ENCODE measurements at places on chromosomes 3 and 15. TPM values are rescaled to one million over a fixed set of nuclear protein-coding genes. Genes with fewer than 3 reads are reported as not detected.

DNA sequence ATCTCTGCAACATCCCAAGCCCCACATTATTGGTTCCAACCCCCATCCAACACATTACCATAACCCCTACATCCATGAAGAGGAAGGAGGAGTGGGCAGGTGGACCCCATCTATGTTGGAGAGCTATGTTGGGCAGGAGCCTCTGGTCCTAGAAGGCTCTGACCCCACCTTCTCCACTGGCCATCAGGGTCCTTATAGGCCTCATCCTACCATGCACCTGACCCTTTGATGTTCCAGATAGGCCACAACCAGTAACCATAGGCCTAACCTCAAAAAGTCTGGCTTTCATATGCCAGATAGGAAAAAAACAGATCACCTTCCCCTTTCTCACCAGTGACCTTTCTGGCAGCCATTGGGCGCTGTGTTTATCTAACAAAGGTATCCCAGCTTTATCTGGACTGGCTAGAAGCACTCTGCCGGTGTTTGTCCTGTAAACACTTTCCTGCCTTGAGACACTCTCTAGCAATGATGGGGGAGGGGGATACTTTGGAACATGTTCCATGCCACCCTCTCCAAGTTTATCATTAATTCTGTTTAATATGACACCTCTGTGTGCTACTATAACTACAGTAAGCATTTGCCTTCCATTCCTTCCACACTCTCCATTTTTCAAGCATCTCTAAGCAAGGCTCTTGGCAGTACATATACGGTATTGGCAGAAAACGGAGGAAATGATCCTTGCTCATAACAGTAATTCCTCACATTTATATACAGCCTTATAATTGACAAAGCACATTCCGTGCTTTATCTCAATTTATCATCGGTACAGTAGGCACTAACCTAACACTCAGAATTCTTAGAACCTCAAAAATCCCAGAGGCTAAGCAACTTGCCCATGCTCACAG lies 377.1 kb downstream of the VPS13C start:
- H3K27me3 ChIP-seq: no peaks in the 10 kb centered on the region
- peaks cover 7% of the 10 kb centered on the region for H3K4me1 ChIP-seq
- H3K27ac ChIP-seq: no peak overlapping the region
- no peak overlapping the region for H3K4me3 ChIP-seq
- no peaks in the 10 kb centered on the region for H3K36me3 ChIP-seq
- DNase-seq: no peak

GRCh38 chr3:59425942-59426341 lies 376.1 kb upstream of the CFAP20DC start:
- no peaks in the 10 kb centered on the region for H3K4me1 ChIP-seq
- H3K4me3 ChIP-seq: no peak overlapping the region
- H3K36me3 ChIP-seq: no peaks in the 10 kb centered on the region

DNA sequence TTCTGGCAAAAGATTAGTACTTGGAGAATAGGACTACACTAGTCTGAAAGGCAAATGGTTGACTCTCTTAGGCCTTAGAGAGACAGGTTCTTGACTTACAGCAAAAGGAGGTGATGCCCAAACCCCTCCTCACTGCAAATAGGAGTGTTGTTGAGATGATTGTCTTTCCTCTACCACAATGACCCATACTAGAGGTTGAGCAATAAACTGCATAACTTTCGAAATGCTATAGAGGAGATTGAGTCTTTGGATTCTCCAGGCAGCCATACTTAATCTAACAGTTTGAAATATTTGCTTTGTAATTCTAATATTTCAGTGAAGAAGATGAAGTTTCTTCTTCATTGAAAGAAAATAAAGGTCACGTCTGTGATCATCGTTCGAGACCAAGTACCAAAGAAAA lies 498.5 kb upstream of the GBE1 start:
- no peaks in the 10 kb centered on the region for H3K36me3 ChIP-seq
- no peak overlapping the region for H3K4me3 ChIP-seq
- no peak overlapping the region for H3K27ac ChIP-seq
- no peak for DNase-seq
- H3K4me1 ChIP-seq: peaks cover 5% of the 10 kb centered on the region

Gene CHDH
- total RNA-seq: 10.3 TPM

Gene OR5K2
- not detected for total RNA-seq

DNA sequence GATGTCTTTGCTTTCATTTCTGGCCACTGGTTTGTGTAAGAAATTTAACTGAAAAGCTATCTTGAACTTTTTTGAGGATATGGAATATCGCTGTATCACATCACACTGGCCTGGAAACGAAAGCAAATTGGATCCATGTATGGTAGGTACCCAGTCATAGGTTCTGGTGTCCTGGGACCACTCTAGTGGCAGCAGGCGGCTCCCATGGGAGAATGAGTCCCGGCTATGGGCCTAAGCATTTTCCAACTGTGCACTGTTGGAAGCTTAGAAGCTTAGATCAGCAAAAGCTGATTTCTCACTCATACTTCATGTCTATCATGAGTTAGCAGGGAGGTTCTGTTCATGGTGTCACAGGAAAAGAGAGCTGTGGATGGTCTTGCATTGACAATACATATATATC lies 323.2 kb downstream of the PLCL2 start:
- no peak overlapping the region for H3K27ac ChIP-seq
- no peaks in the 10 kb centered on the region for H3K4me1 ChIP-seq
- no peaks in the 10 kb centered on the region for H3K27me3 ChIP-seq
- H3K4me3 ChIP-seq: no peak overlapping the region

DNA sequence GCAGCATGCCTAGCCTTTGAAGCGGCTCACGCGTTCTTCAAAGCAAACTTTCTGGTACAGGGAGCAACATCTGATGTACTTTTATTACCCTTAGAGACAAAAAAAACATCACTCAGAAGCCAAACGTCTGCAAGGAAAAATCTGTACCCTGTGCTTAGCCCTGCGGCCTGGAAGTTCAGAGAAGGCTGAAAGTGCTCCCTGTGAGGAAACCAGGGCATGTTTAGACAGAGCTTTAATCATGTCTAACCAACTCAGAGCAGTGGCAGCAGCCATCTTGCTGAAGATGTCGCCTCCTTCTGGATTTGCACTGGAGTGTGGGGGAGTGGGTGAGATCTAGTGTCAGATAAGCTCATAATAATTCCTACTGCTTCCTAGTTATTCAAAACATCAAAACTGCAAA lies 170.4 kb downstream of the P3H2 start:
- H3K4me3 ChIP-seq: no peak overlapping the region
- no peak overlapping the region for H3K27ac ChIP-seq
- H3K4me1 ChIP-seq: no peaks in the 10 kb centered on the region
- DNase-seq: no peak

DNA sequence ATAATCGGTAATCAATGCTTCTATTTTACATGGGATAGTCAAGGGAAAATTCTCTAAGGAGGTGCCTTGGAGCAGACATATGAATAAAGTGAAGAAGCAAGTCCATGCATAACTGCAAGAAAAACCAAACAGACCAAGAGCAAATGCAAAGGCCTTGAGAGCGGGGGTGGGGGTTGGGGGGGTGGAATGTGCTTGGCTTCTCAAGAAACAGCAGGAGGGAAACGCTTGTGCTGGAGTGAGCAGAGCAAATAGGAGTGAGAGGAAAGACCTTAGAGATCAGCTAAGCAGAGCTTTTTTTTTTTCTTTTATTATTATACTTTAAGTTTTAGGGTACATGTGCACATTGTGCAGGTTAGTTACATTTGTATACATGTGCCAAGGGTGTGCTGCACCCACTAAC lies 260.8 kb downstream of the ARPP21 start:
- no peaks in the 10 kb centered on the region for H3K4me1 ChIP-seq
- H3K27ac ChIP-seq: no peak overlapping the region
- H3K36me3 ChIP-seq: no peaks in the 10 kb centered on the region
- no peak overlapping the region for H3K4me3 ChIP-seq
- no peak for DNase-seq

Gene SCN11A
- total RNA-seq: 0.10 TPM

DNA sequence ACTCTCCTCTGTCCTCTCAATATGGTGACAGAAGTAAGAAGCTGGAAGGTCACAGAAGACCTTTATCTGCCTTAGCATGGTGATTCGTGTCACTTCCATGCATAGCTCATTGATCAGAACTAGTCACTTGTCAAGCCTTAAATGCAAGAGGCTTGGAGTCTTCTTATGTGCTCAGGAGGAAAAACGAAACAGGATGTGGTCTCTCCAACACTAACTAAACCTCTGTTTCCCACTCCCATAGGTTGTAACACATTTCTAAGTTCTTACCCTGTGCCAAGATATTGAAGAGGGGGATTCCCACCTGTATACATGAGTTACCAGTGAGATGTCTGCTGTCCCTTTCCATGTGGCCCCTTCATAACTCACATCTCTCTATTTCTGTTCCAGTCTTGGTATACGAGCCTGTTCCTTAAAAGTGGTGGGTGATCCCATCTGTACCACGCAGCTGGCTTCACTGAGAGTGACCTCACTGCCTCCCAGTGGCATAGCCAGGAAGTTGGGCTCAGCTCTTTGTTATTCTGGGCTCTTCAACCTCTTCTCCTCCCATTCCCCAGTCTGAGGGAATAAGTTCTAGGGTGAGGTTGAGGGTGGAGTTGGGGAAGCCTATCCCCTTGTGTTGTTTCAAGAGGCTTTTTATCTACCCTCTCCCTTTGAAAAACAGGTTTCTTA lies 203.2 kb upstream of the PPP2R3A start:
- H3K36me3 ChIP-seq: no peaks in the 10 kb centered on the region
- no peak for DNase-seq
- H3K4me3 ChIP-seq: no peak overlapping the region
- no peak overlapping the region for H3K27ac ChIP-seq
- H3K4me1 ChIP-seq: no peaks in the 10 kb centered on the region

GRCh38 chr3:144557515-144557914 lies 585.9 kb downstream of the DIPK2A start:
- no peak for DNase-seq
- H3K4me3 ChIP-seq: no peak overlapping the region
- H3K27ac ChIP-seq: no peak overlapping the region
- H3K4me1 ChIP-seq: peaks cover 3% of the 10 kb centered on the region
- H3K27me3 ChIP-seq: no peaks in the 10 kb centered on the region
- no peaks in the 10 kb centered on the region for H3K36me3 ChIP-seq

DNA sequence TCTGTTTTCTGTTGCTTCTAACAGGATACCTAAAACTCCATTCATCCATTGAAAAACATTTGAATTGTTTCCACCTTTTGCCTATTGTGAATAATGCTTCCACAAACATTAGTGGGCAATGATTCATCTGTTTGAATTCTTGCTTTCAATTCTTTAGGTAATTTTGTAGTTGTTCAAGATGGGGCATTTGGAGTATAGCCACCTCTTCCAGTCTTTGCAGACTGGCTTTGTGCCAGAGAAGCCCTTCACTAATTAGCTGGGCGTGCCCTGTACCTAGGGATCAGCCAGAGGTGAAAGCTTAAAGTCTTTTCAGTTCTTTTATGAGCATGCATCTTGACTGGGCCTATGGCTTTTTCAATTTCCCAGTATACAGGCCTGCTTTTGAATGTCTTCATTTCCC lies 10.9 kb downstream of the RTP1 start:
- H3K36me3 ChIP-seq: peaks cover 9% of the 10 kb centered on the region
- peaks cover 9% of the 10 kb centered on the region for H3K4me1 ChIP-seq
- no peak overlapping the region for H3K27ac ChIP-seq
- no peak overlapping the region for H3K4me3 ChIP-seq
- H3K27me3 ChIP-seq: no peaks in the 10 kb centered on the region
- DNase-seq: no peak

Gene ANKUB1
- total RNA-seq: not detected

DNA sequence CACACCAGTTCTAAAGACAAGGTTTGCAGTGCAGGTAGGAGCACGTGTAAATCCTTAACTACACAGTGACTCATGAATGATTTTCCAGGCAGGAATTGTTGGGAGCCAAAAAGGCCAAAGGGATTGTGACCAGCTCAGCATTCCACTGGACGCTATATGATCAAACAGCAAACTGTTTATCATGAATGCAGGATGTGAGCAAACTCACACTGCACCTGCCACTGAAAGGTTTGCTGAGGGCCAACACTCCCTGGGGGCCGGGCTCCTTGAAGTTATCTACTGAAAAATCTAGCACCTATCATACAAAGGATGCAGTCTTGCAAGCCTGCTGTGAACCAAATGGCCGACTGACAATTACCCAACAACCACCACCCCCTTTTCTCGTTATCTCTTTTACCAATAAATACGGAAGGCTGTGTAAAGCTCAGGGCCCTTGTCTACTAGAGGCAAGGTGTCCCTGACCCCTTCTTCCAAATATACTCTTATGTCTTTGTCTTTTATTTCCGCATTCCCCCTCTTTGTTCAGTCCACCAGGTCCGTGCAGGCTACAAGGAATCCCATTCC lies 11.5 kb upstream of the DNASE1L3 start:
- no peaks in the 10 kb centered on the region for H3K36me3 ChIP-seq
- H3K27me3 ChIP-seq: no peaks in the 10 kb centered on the region
- H3K4me3 ChIP-seq: no peak overlapping the region
- H3K4me1 ChIP-seq: peaks cover 3% of the 10 kb centered on the region
- DNase-seq: no peak
- no peak overlapping the region for H3K27ac ChIP-seq

- H3K27ac ChIP-seq: no peak overlapping the region
These were observed 37.4 kb downstream of the RBMS3 start for GRCh38 chr3:29318251-29318650.

GRCh38 chr3:107892955-107893624 lies 197.7 kb downstream of the CD47 start:
- no peak for DNase-seq
- H3K27ac ChIP-seq: no peak overlapping the region
- H3K4me1 ChIP-seq: no peaks in the 10 kb centered on the region
- H3K4me3 ChIP-seq: no peak overlapping the region

- no peak overlapping the region for H3K27ac ChIP-seq
- H3K4me1 ChIP-seq: no peaks in the 10 kb centered on the region
- H3K27me3 ChIP-seq: no peaks in the 10 kb centered on the region
- H3K4me3 ChIP-seq: no peak overlapping the region
- H3K36me3 ChIP-seq: no peaks in the 10 kb centered on the region
These were observed 32.7 kb downstream of the TRANK1 start for GRCh38 chr3:36911990-36912804.

DNA sequence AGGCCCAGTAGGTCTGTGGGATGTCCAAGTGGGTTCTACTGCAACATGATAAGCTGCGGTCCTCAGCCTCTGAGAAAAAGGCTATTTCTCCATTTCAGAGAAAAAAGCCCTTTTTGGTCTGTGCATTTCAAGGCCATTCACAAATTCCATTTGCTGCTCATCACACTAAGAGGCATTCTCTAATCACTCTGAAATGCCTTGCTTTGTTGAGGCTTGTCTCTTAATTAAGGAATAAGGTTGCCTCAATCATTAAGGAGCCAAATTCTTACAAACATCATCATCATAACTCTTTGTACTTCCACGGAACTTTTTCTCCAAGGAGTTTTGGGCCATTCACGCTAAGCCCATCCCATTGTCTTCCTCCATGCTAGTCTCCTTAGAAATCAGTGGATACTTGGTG lies 74.4 kb downstream of the BOC start:
- H3K27ac ChIP-seq: no peak overlapping the region
- peaks cover 4% of the 10 kb centered on the region for H3K36me3 ChIP-seq
- no peaks in the 10 kb centered on the region for H3K27me3 ChIP-seq
- H3K4me1 ChIP-seq: 0 out of 2 replicates have a peak, but pooled peaks cover 2% of the 10 kb centered on the region
- DNase-seq: no peak

DNA sequence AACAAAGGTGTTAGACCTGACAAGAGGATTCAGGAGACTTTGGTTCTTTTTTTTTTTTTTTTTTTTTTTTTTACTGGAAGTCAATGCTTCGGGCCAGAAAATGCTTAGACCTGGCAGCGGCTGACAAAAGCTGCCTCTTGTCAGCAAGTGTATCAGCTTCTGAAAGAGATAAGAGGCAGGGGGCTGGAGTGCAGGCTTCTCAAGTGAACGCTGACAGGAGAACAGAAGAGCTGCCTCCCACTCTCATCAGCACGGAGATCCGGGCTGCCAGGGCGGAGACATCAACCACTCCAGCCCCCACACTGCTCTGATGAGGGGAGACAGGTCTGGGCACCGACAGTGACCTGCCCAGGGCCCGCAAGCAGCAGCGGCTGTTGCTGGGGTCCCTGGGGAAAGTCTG lies 9.4 kb upstream of the SCN5A start:
- no peak for DNase-seq
- H3K4me1 ChIP-seq: no peaks in the 10 kb centered on the region
- no peaks in the 10 kb centered on the region for H3K36me3 ChIP-seq
- no peak overlapping the region for H3K4me3 ChIP-seq

Measured in H1 (cell line).